CD4-positive, alpha-beta T cell (primary cell): ENCODE measurements at places on chromosomes 3 and 15.

DNA sequence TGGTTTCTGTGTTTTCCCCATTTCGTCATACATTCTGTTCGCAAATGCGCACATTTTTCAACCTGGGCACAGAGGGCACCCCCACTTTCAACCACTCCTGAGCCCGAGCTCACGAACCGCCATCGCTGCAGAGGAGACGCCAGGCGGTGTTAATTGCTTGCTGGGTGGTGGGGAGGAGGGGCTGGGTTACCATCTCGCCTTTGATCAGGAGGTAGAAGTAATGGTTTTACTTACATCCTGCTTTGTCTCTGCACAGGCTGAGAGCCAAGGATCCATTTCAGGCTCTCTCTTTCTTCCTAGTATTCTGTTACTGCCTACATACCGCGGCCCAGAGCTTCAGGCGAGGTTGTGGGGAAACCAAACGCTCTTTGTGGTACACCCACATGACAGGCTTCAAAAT is 177.3 kb upstream of the WNT5A start:
- peak; percentile 21 for DNase-seq

DNA sequence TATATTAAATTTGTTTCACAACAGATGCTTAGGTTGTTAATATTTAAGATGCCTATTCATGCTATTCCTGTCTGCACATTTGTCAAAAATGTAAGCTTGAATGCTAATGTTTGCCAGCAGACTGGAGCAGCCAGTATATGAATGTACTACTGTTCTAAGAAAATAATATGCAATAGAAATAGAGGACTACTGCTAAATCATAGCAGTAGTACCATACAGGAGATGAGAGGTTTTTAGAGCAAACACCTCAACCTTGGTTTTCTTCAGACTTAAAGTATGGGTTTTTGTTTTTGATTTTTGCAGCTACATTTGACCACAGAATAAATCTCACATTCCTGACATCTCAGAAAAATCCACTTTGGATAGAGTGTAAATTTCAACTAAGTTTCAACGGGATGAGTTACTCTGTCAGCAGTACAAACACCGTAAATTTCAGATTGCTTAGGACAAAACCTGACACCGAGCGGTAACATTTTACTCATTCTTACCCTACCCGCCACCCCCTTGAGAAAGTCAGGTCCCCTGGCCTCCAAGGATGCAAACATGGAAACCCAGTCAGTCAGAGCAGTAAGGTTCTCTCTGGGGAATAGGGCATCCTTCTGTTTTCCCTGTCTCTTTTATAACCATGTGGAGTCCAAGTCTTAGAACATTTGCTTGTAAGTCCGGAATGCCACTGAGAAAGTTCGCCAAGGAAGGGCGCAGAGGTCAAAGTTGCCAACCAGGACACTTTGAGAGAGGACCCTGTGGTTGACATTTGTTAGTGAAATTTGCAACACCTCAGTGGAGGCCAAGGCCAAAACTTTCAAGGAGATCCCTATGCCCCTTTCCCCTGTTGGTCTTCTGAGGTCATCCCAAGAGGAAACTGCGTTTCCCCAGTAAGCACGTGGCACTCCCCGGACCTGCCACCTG is 17.9 kb upstream of the SATB1 start:
- DNase-seq: peak; percentile 28

GRCh38 chr3:13051066-13051465 is 22.2 kb downstream of the IQSEC1 start:
- no peak for DNase-seq

DNA sequence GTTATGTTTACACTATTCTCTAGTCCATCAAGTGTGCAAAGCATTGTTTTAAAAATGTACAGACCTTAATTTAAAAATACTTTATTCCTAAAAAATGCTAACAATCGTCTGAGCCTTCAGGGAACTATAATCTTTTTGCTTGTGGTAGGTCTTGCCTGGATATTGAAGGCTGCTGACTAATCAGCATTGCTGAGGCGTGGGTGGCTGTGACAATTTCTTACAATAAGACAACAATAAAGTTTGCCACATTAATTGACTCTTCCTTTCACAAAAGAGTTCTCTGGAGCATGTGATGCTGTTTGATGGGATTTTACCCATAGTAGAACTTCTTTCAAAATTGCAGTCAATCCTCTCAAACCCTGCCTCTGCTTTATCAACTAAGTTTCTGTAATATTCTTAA is 384.0 kb upstream of the TGFBR2 start:
- DNase-seq: no peak

DNA sequence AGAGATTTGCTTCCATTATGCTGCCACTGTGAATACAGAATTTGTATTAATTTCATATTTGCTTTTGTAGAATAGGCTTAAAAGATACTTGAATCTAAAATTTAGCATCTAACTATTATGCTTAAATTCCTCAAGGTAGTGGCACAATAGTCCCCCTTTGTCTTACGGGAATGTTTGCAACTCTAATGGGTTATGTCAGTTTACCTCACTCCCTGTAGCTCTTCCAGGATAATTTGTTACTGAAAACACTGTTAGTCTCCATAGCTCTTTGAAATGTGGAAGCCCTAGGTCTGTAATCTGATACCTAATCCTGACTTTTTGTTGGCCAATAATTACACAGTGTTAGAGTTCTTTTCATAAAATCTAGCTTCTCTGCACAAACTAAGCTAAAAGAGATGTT is 433.4 kb downstream of the PYDC2 start:
- no peak for DNase-seq

DNA sequence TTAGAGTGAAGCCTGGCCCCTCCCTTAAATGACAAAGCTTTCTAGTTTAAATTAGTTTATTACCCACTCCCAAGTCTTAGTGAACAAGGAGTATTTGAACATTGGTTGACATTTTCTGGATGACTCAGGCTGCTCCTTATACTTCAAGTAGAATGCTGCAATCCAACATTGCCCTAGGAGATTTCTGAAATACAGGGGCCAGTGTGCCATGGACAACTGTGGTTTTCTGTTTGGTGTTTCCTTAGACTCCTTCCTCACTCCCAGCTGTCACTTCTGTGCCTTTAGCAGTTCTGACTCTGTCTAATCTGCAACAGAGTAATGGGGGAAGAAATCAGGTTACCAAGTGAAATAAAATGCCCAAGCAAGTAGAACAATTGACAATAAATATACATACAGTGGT is 116.1 kb upstream of the P2RY1 start:
- no peak for DNase-seq

DNA sequence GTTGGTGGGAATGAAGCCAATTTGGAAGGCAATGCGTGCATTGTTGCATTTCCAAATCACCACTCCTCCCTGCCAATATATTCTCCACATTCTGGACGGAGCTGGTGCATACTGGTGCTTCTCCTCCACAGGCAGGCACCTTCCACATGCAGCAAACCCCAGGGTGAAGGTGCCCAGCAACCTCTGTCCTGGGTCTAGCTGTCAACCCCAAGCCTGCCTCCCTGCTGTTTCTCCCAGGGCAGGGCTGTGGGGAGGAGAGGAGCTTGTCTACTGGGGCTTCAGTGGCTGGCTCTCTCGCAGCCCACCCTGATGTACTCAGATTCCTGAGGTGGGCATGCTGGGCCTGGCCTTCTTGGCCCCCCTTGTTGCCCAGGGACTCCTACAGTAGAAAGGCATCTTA is 20.1 kb downstream of the GASK1A start:
- DNase-seq: no peak

- DNase-seq: no peak
Measured at GRCh38 chr15:44246521-44247268, 41.8 kb upstream of the GOLM2 start.

GRCh38 chr15:52428297-52428696 is 100.4 kb downstream of the MYO5A start:
- no peak for DNase-seq

GRCh38 chr3:38387862-38388261 is 41.3 kb downstream of the XYLB start:
- DNase-seq: no peak

GRCh38 chr3:141576744-141577052 is 89.9 kb downstream of the RASA2 start:
- DNase-seq: no peak

DNA sequence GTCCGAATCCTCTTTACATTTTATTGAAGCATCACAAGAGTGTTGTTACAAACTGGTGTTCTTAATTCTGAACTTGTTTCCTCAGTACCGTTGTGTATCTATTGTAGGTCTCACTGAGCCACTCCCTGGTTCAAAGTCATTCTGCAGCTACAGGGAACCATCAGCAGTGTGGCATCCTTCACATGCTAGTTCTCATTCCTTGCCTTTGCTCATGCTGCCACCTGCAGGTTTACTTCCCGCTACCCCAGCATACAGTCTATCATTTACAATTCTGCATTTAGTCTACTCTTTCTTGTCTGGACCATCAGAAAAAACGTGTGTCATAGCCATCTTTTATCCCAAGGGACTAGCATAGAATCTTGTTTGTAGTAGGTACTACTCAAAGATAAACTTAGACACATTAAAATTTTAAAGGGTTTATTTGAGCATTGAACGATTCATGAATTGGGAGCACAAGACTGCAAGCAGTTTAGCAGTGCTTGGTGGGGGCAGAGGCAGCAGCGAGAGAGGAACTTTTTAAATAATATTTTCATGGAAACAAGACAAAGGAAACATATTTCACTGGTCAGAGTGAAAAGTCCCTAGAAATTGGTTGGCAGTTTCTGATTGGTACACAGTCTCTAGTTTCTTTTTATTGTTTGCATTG is 402.1 kb downstream of the CADM2 start:
- DNase-seq: no peak

DNA sequence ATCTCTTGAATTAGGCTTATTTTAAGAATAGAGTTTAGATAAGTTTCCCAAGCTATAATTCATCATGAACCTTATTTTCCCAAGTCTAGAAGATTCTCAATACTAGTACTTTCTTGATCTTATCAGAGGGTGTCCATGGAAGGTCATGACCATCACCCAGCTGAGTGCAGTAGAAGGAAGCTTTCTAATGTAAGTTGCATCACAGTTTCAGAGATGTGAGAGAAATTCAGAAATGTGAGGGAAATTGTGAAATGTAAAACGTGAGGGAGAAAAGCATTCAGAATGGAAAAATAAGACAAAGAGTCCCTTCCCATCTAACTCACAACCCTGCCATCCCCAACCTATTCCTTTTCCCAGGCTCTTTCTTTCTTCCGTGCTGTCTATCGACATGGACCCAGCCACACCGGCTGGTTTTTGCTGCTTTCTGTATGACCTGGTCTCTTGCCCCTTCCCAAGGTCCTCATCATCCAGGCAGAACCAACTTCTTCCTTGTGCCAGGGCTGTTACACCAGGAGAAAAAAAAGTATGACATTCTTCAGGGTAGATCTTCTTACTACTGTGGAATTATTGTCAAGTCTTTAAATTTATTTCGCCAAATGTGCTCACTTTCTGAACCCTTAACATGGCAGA is 6.7 kb downstream of the CAPN3 start:
- DNase-seq: no peak

DNA sequence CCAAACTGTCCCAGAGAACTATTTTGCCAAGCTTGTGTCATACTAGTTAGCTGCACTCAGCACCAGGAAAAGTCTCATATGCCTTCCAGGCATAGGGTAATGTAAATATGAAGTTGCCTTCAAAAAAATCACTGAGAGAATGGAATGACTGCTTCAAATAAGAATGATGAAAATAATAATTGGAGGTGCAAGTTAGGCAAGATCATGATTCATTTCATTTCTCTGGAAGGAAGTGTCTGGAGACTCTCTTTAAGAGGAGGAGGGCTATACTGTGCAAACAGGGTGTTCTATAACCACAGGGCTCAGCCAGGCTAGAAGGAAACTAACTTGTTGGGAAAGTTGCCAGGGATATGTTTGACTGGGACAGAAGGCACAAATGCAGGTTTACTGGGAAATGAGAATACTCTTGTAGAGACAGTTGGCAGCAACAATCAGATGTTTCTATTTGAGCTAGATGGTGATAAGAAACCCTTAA is 4.3 kb downstream of the SIDT1 start:
- no peak for DNase-seq

DNA sequence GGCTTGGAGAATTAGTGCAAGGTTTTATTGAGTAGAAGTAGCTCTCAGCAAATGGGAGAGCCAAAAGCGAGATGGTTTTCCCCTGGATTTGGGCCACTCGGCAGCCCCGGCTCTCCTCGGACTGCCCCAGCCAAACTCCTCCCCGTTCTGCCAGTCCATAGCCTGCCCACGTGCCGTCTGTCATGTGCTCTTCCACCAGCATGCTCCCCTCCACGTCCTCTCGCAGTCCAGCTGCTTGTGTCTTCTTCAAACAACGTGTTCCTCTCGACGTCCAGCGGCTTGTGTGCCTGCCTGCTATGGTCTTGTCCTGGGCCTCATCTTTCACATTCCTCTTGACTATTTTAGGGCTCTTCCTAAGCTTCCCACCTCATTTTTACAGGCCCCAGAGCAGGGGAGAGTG is 16.7 kb upstream of the SECISBP2L start:
- no peak for DNase-seq

DNA sequence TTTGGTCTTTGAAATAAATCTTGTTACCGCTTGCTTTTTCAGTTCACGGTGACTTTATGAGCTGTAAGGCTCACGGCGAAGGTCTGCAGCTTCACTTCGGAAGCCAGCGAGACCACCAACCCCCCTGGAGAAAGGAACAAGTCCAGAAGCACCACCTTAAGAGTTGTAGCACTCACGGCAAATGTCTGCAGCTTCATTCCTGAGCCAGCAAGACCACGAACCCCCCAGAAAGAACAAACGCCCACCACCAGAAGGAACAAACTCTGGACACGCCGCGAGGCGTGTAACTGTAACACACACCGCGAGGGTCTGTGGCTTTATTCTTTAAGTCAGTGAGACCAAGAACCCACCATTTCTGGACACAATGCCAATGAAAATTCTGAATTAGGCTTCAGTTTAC is 28.8 kb downstream of the GOLGA6A start:
- DNase-seq: no peak

DNA sequence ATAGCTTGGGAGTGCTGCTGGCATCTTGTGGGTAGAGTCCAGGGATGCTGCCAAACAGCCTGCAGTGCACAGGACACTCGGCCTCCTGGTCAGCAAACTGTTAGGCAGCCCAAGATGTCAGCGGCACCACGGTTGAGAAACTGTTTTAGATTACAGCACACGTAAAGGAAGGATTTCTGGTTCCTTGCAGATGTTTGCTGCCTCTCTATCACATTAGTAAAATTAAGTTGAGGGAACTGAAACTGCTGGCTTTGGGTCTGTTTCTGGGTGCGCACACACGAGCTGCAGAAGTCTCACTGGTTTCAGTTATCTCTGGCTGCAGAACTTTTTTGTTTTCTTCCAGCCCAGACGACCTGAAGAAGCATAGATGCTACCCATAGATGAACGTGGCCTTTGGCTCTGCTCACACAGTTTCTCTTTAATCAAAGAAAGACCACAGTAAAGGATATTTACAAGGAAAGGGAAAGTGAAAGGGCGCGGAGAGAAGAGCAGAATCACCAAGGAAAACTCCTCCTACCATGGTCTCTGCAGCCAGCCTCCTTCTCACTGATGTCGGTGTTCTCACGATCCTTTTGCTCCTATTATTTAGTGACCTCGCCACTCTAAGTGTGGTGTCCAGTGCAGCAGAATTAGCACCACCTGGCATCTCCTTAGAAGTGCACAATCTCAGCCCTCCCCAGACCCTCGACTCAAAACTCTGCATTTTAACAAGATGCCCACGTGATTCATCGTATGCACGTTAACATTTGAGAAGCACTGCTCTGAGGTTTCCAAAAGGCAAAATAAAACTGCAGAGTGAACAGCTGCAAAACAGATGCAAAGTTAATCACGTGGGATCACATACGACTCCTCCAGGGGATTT is 50.6 kb upstream of the AKAP13 start:
- no peak for DNase-seq
